RPMI7951 (cell line): ENCODE measurements at places on chromosomes 12 and 14.

- peak; percentile 60 for DNase-seq
Measured at GRCh38 chr14:29240066-29240465, 473.5 kb downstream of the FOXG1 start.

DNA sequence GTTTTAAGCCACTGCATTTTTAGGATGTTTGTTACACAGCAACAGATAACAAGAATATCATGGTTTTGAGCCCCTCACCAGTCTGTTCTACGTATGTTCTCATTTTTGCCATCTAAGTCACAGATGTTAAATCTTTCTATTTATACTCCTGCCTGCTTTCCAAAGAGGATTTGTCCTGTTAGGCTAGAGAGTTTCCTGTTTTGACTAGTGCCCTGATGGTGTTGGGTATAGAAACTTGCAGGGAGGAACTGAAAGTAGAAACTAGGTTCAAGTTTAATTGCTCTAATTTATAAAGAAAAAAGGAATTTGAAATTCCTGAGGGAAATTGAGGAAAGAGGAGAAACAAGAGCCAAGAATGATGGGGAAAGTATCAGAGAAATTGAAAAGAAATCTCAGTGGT lies 74.4 kb upstream of the COCH start:
- DNase-seq = no peak

DNA sequence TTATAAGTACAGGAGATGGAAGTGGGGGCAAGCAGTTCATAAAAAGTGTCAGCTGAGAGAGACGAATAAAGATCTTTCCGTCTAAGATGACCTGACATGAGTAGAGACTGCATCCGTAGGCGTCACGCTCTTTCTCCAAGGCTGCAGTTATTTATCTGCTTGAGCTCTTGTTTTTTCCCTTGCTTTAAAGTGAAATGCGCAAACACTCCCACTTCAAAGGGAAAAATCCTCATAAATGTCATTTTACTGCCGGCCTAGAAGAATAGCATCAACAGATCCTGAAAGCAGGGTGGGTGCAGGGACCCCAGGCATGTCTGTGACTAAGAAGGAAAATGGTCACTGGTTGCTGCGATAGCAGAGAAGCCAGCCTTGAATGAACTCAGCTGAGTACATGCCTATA lies 647.4 kb downstream of the MED13L start:
- no peak for DNase-seq

DNA sequence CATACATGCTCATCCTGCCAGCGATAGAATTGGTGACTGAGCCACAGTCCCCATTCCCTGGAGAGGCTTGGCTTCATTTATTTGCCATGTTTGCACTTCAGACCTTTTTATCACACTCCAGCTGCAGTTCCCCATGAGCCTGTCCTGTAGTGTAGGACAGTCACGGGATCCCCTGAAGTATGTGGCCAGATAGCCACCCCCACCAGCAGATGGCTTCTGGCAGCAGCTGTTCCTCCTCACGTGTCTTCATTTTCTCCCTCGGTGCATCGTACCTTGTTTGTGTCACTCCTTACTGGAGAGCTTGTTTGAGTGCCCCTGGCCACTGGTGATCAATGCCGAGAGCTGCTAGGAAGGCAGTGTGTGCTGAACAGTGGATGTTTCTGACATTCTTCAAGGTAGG lies 40.2 kb downstream of the UBE3B start:
- no peak for DNase-seq

DNA sequence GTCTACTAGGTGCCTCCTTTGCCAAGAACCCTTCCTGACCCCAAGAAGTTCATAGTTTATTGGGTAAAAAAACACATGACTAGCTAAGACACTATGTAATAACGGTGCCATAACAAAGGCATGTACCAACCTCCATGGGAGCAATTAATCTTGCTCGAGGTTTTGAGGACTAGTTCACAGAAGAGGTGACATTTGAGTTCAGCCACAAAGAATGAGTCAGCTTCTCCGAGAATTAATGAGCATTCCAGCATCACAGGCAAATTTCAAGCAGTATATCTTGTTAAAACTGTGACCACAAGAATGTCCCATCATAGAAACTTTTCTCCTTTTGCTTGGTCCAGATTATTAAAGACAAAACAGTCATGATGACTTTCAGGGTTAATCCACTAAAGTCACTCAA lies 113.0 kb upstream of the RAP1B start:
- DNase-seq = peak; percentile 75

DNA sequence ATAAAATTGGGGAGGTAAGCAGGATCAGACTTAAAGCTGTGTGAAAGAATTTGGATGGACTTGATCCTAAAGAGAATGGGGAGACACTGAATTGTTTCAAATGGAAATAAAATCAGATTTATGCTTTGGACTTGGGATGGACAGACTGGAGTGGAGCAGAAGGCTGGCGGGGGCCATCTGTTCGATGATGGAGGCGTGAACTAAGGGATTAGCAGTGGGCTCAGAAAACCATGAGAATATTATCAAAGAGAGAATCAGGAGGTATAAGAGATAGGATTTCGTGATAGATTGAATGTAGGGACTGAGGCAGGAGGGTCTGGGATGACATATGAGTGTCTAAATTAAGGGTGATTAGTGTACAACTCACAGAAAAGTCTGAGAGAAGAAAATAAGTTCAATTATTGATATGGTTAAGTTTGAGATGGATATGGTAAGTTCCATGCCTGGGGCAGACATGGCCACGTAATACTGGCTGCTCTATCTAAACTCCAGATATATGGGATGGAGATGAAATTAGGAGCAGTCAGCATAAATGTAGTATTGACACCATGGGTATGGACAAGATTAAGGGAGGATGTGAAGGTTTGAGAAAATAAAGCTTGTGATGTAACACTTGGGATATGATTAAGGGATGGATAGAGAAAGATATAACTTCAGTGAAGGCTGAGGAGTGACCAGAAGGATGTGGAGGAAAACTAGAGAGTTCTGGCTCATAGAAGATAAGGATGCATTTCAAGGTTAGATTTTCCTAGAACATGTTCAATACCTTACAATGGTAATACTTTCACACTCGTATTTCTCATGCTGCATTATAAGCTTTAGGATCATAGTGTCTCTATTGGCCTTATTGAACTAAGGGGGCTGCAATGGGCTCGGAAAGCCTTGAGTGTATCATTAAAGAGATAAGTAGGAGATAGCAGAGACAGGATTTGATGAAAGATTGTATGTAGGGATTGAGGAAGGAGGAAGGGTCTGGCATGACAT lies 1.0 kb upstream of the TSSK4 start:
- no peak for DNase-seq

DNA sequence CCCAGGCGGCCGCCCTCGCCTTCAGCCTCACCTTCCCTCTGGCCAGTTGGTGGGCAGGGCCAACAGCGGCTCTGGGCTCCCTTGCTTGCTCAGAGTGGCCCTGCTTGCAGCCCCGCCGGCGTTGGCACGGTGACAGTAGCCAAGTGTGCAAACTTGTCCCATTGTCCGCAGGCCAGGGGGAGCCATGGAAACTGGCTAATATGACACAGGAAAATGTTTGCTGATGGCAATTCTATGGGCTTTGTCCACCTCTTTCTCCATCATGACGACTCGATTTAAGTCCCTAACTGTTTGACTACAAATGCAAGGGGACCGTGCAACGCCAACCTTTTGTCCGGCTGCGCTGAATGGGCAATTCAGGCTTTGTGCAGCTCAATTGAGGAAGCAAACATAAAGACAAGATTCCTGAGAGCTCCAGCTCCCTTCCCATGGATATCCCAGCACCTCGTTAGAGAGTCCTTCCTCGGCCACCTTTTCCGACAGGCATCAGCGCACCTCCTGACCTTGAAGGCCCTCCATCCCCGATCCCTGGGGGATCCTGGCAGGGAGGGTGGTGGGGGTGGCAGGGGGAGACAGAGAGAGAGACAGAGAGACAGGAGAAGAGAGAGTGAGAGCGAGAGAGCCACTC lies 785 bp upstream of the FAM181A start:
- no peak for DNase-seq

DNA sequence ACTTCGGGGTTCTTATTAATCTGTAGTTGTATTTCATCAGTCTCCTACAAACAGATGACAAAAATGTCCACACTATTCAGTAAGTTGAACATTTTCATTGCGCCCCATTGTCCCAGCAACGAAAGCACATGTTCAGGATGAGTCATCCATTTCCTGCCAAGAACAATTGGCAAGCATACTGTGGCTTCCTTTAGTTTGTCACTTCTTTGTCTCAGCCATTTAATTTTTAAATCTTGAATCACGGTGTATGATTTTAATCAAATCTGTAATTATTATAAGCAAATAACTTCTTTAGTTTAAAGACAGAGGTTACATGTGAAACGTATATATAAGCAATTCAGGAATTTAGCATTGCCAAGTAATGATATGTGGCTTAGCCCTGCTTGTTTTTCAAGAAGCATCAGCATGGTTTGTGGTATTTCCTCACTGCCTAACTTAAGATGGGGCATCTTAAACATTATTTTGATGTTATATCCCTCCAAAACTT lies 211.3 kb upstream of the KRR1 start:
- DNase-seq = peak; percentile 92

- no peak for DNase-seq
Measured at GRCh38 chr12:109720857-109721189, 7.2 kb downstream of the FAM222A start.

DNA sequence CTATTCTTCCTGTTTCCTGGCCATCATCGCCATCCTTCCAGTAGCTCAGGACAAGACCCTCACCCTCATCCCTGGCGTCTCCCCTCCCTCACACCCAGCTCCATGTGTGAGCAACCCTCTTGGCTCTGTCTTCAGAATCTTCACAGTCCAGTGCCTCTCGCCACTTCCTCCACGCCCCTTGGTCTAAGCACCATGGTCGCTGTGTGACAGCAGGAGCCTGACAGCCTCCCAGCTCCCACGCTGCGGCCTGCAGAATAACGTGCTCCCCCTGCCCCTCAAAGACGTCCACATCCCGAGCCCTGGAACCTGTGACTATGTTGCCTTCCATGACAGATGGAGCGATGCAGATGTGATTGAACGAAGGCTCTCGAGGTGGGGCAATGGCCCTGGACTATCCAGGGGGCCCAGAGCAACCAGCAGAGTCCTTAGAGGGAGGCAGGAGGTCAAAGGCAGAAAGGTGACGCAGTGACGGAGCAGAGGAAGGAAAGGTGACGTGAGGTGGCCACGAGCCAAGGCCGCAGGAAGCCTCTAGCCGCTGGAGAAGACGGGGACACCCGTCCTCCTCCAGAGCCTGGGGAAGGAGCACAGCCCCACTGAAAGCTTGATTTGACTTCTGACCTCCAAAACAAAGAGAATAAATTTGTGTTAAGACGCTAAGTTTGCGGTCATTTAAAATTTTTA lies 139.8 kb downstream of the CALM1 start:
- DNase-seq = no peak

- DNase-seq = no peak
Measured at GRCh38 chr14:20578325-20578724, 9.5 kb downstream of the RNASE11 start.

DNA sequence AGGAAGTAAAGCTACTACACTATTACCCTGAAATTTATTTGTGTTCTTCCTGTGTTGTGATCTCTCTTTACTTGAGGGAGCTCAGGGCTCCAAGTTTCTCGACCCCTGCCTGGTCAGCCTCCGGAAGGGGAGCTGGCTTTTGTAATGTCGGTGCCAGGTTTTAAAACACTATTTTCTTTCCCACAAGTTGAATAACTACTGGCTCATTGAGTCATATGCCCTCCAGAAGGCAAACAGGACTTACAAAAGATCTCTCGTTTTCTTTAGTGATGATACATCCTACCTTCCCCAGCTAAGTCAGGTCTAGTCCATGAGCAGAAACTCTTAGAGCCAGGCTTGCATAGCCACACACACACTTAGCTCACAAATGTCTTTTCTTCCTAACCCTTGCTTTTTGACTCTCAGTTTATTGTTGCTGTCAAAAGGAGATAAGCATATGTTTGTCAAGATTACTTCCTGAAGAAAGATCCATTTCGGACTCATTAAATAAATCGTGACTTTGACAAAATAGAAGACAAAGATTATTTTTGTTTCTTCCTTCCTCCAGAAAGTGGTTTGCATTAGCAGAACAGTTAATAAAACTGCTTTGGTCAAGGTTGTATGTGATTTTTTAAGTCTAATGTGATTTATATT lies 209.8 kb upstream of the FLRT2 start:
- peak; percentile 19 for DNase-seq

GRCh38 chr14:69996216-69996615 lies 117.0 kb downstream of the SMOC1 start:
- peak; percentile 55 for DNase-seq
